HuH-7.5 (cell line): ENCODE measurements at places on chromosomes 5 and 9.

- no peak for DNase-seq
These were observed 1.6 kb downstream of the DNLZ start for GRCh38 chr9:136361754-136362449.

- DNase-seq: no peak
These were observed 8.1 kb downstream of the PRDM12 start for GRCh38 chr9:130672466-130672865.

DNA sequence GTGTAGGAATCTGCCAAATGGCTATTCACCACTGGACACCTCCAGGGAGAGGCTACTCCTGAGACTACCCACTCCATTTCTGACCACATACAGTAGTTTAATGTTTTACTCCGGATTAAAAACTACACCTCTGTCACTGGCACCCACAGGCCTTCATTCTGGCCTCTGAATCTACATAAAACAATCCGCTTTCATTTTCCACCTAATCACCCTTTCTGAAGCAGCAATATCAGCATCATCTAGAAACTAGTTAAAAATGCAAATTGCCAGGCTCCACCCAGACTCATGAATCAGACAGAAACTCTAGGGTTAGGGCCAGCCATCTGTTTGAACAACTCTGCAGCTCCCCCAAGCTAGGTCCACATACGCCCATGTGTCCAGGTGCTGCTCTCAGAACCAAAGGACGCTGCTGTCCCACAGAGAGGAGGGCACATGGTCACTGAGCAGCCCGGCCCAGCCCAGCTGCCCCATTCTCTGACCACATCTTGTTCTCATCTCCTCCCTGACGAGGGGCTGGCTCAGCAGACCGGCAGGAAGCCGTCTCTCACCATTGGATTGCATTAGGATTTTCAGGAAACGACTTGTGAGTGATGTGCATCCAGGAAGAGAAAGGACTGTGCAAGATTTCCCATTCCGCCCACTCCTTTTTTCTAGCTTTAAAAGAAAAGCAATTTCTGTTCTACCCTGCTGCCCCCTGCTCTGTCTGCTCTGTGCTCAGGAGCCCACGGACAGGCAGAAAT lies 34.7 kb downstream of the ADAM19 start:
- DNase-seq: no peak

DNA sequence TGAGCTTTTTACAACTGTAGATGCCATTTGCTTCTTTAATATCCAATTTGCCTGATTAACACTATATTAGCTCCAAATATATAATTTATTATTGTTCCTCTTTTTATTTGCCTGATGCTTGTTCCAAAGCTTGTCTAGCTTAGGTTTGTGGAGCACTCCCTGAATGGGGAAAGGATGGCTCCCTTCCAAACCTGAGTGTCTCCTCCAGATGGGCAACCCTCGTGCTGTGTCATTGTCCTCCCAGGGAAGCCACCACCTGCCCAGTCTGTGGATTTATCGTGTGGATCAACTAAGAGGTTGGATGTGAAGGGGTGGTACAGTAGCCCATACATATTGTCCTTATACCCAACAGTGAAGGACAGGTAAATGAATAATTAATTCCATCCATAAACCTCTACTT lies 404.9 kb downstream of the CDK5RAP2 start:
- no peak for DNase-seq

DNA sequence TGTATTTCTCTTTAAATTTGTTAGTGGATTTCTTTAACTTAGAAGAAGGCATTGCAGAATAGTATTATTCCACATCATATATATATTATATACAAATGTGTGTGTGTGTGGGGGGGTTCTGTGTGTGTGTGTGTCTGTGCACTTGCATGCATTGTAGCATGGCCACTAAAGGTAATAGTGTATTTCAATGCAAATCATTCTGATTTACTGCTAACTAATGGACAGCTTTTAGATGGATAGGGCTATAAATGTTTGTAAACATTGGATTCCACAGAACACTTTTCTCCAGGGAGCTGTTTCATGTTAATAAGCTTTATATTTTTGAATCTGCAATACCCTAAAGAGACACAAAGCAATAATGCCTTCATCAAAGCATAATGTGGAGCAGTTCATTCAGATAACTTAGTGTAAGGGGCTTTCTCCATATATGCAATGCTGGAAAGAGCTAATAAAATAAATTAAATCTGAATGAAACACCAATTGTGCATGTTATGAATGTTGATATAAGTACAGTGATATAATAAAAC lies 496.7 kb upstream of the CDH9 start:
- DNase-seq: no peak

DNA sequence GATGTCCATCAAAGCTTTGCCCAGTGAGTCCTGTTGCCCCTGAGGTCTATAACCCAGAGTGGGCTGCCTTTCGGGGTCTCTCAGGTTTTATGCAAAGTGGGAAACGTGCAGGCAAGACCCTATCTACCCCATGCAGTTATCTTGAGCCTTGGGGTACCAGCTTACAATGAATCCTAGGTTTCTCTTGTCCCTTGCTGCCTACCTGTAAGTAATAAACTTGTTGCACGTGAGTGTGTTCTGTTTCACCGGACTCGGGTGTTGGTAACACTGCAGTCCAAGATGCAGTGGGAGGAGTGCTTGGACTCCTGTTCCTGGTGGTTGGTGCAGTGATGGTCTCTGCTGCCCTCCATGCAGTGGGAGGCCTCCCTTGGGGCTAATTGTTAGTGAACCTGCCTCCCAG lies 85.6 kb upstream of the ALDH1B1 start:
- no peak for DNase-seq

- DNase-seq: no peak
These were observed 14.0 kb downstream of the OBP2B start for GRCh38 chr9:133195029-133195428.
